ENCODE measurements at places on chromosomes 3 and 15.

GRCh38 chr15:75682181-75683135 is 30.2 kb downstream of the CSPG4 start:
- no peak for DNase-seq

- DNase-seq: no peak
Measured at GRCh38 chr3:184757022-184757651, 45.3 kb upstream of the MAGEF1 start.

DNA sequence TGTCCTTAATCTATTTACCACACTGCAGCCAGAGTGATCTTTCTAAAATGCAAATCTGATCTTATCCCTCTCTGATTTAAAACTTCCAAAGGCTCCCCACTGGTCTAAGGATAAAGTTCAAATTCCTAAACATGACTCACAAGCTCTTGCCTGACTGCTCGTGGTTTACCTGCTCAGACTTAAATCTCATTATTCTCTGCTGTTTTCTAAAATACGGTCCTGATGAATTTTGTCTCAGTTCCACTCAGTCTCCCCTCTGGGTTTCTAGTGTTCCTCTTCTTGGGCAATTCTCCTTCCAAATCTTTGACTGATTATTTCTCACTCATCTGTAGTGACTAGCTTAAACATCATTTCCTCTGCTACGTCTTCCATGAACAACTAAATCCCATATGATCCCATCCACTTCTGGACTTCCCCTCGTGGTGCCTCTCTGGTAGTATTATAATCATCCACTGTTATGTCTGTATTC is 108.3 kb downstream of the P3H2 start:
- no peak for DNase-seq

DNA sequence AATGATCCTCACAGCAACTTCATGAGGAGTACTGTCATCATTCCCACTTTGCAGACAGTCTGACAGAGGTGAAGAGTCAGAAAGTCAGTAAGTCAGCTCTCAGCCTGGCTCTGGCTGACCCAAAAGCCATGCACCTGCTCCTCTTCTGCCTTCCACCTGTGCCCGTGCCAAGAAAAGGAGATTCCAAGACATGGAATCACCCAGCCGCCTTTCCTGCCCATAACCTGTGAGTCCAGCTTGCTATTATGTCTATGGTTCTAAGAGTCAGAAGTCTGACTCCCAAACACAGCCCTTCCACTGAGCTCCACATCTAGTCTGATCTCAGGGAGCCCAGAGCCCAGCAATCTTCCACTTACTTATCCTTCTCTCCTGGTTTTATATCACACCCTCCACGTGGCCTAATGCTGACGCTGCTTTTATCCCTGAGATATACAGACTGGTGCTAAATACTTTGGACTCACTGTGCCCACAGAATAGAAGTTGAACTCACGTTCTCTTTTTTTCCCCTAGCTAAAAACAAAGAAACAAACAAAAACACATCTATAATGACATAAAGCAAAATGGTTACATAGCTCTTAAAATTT is 66.0 kb downstream of the PLD1 start:
- DNase-seq: no peak

DNA sequence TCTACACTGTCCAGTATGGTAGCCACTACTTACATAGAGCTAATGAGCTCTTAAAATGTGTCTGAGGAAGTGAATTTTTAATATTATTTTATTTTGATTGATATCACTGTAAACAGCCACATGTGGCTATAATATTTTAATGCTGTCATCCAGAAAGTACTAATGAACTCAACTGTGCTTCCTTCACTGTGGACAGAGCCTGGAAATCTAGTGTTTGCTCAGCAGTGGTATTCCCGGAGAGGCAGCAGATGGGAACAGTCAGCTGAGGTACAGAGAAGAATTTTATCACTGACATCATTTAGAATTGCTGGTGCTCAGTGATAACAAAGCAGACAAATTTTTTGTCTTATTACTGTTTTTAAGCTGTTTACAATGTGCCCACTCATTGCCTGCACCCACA is 68.7 kb upstream of the ACP3 start:
- no peak for DNase-seq

DNA sequence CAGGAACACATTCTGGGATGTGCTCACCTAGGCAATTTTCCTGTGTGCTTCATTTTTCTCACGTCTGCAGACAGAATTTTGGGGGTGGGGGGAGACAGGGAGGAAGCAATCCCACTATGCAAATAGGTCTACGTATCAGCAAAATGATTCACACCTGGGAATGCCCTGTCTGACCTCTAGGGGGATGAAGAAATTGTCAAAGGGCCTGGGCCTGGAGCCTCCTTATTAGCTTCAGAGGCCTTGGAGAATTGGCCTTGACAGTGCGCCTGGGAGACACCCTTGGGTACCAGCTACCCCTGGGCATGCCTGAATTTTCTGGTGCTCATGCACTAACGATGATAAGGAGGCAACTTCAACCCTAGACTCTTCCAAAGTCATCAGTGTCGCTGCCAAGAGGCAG is 207.5 kb downstream of the CADPS start:
- no peak for DNase-seq

DNA sequence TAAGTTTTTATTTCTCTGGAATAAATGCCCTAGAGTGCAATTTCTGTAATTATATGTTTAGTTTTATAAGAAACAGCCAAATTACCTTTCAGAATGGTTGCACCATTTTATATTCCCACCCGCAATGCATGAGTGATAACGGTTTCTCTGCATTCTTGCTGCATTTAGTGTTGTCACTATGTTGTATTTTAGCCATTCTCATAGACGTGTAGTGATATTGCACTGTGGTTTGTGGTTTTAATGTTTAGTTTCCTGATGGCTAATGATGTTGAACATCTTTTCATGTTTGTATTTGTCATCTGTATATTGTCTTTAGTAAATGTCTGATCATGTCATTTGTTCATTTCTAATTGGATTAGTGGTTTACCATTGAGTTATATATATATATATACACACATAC is 73.0 kb upstream of the GOLIM4 start:
- DNase-seq: no peak

- no peak for DNase-seq
Measured at GRCh38 chr3:130866327-130866726, 27.6 kb upstream of the ATP2C1 start.

- DNase-seq: no peak
Measured at GRCh38 chr3:194766845-194767244, 81.2 kb downstream of the FAM43A start.

- no peak for DNase-seq
Measured at GRCh38 chr3:99902091-99902490, 84.4 kb downstream of the CMSS1 start.

GRCh38 chr3:61960976-61961375 is 399.6 kb downstream of the PTPRG start:
- no peak for DNase-seq

DNA sequence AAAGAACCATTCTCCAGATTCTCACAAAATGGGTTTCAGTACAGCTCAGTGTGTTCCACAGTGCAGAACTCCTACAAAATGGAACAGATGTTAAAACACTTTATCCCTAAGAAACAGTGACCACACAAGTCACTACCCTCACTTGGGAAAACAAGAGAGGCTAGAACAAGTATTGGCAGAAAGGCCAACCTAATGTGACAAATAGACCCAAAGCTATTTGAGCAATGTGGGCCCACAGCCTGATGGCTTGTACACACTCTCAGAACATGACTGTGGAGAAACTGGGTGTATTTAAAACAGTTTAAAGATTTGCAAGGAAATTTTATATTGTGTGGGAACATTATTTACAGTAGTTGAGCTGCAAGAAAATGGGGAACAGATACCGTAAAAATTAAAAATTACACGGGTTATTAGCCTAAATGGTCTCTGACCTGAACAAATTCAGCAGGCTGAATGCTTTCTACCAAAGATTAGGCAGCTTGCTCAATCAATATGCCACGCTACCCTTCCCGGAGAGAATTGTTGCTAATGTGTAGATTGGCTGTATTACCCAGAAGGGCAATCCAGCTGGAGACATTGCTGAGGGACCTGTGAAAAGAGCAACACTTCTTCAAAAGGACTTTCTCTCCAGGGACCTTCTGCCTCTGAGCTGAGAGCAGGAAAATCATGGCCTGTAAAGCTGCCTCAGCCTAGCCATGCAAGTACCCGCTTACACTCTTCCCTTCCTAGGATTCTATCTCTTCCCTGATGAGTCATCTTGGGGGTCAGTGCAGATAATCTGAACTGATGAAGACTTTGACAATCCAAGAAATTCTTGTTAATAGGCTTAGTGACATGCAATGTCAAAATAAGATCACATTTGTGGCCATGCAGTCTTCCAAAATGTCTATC is 97.1 kb downstream of the STRIT1 start:
- DNase-seq: no peak

GRCh38 chr3:100880072-100880471 is 113.1 kb downstream of the ABI3BP start:
- DNase-seq: no peak

GRCh38 chr15:76033438-76033837 is 21.2 kb upstream of the NRG4 start:
- DNase-seq: no peak

- no peak for DNase-seq
Measured at GRCh38 chr3:18097473-18097872, 327.7 kb downstream of the SATB1 start.

- no peak for DNase-seq
Measured at GRCh38 chr15:82129149-82129692, 83.4 kb upstream of the MEX3B start.

DNA sequence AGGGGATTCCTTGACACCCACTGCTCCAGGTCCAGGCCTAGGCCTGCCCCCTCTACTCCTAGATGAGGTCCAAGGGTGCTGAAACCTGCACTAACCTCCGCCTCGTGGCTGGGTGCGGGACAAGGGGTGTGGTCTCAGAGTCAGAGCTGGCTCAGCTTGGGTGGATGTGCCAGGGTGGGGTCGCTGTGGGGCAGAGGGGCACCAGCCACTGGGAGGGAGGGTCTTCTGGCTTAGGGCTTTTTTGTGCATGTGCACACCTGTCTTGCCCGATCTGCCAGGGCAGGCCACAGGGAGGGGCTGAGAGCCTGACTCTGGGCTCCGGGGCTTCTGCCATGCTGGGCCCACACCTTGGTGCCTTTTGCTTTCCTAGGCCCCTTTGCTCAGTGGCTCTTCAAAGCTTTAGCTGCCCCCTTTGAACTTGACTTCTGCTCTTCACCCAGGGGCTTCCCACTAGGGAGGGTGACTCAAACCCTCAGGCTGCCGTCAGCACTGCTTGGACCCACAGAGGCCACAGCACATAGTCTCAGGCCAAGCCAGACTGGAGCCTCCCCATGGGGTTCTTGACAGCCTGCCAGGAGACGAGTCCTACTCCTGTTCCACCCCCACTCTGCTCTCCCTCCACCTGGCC is 73.0 kb downstream of the KLF13 start:
- no peak for DNase-seq

GRCh38 chr3:109155828-109156227 is 19.3 kb downstream of the C3orf85 start:
- no peak for DNase-seq

- no peak for DNase-seq
Measured at GRCh38 chr3:127925384-127925783, 10.4 kb downstream of the KBTBD12 start.

DNA sequence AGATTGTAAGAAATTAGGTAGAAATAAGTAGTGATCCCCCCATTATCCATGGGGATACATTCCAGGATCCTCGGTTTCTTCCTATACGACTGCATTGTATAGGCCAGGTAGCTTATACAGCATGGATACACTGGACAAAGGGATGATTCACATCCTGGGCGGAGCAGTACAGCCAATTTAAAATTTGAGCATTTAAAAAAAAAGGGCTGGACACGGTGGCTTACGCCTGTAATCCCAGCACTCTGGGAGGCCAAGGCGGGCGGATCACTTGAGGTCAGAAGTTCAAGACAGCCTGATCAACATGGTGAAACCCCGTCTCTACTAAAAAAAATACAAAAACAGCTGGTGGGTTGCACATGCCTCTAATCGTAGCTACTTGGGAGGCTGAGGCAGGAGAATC is 976 bp upstream of the ARGFX start:
- DNase-seq: no peak

DNA sequence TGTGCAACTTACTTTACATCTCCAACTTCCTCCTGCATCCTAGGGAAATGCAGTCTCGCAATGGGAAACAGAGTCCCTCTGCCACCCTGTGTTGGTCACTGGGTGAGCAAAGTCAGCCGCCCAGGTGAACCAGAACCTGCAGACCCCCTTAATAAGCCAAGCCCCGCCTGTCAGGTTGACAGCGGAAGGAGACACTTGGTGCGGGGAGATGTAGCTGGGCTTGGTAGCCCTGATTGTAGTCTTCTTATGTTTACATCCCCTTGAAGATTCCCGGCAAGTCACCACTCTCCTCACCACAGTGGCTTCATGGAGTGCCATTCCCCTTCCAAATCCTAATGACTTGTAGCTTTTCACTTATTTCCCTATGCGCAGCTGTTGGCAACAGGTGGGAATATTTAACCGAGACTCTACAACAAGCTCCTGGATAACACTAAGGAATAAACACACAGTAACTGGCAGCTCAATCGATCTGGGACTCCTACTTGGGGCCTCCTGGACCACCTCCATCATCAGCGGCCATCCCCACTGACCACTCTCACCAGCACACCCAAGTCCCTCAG is 17.7 kb upstream of the CLSTN2 start:
- DNase-seq: no peak

GRCh38 chr3:34360713-34361112 is 562.3 kb downstream of the PDCD6IP start:
- no peak for DNase-seq

GRCh38 chr3:44337248-44337785 is 1.2 kb upstream of the TCAIM start:
- DNase-seq: no peak

DNA sequence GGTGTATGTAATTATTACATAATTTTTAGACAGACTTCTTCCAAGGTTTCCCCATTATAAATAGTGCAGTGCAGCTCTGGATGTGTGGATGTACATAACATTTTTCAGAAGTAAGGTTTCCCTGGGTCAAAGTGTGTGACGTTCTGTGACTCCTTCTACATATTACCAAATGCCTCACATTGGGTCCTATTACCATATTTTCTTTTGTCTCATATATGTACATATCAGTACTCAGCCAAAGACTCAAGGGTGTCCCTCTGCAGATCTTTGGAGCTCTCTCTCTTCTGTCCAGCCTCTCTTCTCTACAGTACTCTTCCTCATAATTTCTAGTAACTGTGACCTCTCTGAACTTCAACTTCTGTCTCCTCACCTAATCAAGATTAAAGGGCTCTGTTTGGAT is 31.3 kb upstream of the PEX5L start:
- DNase-seq: no peak

DNA sequence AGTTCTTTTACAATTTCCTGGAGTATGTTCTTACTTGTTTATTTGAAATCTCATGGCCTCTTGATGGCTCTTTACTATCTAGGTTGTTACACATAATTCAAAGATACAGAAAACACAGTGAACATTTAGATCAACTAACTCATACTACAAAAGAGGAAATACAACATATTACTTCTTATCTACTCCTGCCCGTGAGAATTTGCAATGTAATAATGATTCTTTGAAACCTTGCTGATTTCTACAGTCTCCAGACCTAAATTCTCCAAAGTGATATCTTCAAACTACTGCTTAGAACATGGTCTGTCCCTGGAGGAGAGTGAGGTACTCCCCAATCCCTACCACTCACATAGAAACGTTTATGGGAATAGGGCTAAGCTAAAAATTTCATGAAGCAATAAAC is 29.9 kb upstream of the GOLGA8B start:
- no peak for DNase-seq

All from cortex of kidney (tissue), 1 donor.